LNCaP clone FGC (cell line): ENCODE measurements at places on chromosomes 1 and 21.

DNA sequence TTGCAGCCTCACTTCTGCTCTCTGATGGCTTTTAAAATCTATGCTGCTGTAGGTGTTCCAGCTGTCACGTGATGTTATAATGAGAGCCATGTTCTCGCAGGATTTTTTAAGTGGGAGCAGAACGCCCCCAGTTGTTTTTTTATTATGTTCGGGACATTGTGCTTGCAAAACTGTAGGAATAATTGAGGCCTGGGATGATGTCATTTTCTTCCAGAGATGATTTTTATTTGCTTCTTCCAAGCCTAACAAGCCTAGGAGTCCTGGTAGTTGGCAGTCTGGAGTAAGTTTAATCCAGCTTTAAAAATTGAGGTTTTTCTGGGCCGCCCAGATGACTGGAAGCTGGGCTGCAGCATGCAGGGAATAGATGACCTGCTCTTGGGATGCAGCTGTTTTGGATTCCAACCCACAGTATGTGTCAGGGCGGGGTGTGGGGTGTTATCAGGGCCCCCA, 34.6 kb upstream of the CHIT1 start:
- no peak for DNase-seq

GRCh38 chr1:99590578-99591209, 55.2 kb upstream of the PALMD start:
- no peak for DNase-seq

GRCh38 chr1:53086491-53087070, 24.6 kb downstream of the PODN start:
- no peak for DNase-seq

DNA sequence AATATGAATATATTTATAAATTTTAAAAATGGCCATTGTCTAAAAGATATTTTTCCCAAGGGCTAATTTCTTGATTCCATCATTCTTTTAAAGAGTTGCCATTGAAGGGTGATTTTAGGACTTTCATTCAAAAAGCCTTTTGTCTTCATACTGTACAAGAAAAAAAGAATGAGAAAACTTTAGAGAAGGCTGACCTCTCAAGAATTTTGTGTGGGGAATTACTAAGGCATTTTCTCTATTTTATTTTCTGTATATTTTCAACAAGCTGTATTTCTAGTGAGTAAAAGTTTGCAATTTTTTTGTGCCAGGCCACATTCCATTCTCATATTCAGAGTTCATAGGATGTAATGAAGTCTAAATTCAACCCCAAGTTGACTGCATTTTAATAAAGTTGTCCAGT, 49.3 kb downstream of the IVNS1ABP start:
- no peak for DNase-seq

GRCh38 chr1:5988596-5989285, 3.5 kb downstream of the NPHP4 start:
- no peak for DNase-seq

GRCh38 chr21:33578214-33578613, 10.3 kb downstream of the DONSON start:
- no peak for DNase-seq

DNA sequence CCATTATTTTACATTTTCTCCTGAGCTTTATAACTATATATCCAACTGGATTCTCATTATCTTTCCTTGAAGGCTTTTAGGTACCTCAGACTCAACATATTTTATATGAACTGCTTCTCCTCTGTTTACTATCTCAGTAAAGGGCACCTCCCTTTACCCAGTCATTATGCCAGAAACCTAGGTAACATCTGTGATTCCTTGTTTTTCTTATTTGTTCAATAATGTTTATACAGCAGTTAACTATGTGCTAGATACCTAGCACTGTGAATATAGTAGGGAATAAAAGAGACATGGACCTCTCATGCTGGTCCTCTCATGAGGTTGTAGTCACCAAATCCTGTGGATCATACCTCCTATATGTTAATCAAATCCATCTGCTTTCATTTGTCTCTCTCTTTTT, 25.6 kb downstream of the PPP1R12B start:
- DNase-seq, result peak; percentile 77

DNA sequence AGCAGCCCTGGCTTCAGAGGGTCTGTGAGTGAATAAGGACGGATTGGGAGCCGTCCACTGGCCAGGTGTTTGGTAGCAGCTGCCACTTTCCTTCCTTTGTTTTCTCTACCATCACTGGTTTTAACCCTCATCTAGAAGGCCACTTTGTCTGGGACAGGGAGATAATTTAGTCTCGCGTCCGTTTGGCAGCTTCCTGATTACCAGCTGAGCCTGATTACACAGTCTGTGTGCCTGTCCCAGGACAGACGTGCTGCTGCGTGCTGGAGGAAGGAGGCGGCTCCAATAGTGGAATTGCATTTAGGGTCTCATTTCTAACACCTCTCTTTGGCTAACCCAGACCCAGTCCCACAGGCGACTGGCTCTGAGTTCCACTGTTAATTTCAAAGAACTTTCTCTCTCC, 24.6 kb upstream of the CASQ2 start:
- DNase-seq, result no peak

DNA sequence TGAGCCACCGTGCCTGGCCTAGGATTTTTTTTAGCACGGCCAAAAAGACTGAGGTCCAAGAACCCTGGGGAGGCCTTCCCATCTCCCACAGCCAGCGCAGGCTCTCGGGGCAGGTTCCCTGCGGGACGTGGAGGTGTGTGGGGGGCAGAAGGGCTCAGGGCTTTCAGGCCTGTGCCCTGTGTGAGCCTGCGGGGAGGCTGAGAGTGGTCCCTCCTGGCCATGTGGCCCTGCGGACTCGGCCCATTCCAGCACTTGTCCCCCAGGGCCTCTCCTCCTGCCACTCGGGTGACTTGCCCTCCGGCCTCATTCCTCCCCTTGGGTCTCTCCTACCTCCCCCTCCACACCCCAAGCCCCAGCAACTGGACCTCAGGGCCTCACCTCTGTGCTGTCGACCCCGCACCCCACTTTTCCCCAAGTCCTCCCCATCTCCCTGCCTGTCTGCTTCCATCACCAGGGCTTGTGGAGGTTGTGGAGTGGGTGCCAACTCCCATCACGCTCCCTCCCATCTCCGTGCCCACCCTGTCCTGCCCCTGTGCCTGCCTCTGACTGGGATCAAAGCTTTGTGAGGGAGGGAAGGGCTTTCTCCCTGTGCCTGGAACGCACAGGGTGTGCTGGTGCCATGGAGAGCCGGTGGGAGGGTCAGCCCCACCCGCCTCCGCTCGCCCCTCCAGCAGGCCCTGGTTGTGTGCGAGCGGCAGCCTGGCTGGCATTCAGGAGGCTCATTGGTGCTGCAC, 32.2 kb upstream of the DIP2A start:
- no peak for DNase-seq

- DNase-seq, result no peak
Measured at GRCh38 chr1:30974536-30974935, 66.0 kb upstream of the SDC3 start.

DNA sequence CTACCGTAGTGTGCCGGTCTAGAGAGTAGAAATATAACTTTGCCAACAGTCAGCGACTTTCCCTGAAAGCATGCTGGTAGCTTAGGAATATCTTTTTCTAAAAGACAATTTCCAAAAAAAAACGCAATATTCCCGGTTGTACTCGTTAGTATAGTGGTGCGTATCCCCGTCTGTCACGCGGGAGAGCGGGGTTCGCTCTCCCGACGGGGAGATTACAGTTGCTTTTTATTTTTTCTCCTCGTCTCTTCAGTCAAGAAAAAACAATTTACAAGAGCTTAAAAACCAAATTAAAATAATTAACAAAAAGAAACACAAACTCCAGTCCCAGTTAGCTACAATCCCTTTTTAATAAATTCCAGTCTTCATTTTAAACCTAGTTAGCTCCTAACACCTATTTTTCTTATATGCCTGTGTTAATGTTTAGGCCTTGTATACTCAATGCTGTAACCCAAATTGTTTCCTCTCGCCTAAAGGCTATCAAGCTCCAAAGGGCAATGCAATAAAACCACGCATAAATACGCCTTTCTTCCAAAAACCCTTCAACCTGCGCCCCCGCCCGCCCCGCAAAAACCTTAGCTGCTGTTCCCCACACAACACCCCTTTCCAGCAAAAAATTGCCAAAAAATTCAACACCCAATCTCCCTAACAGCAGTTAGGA, 7.8 kb downstream of the HSPA6 start:
- DNase-seq, result no peak

- no peak for DNase-seq
Measured at GRCh38 chr21:34936883-34937563, 112.1 kb downstream of the RUNX1 start.

- DNase-seq, result no peak
Measured at GRCh38 chr1:70376196-70376595, 21.7 kb upstream of the ANKRD13C start.

DNA sequence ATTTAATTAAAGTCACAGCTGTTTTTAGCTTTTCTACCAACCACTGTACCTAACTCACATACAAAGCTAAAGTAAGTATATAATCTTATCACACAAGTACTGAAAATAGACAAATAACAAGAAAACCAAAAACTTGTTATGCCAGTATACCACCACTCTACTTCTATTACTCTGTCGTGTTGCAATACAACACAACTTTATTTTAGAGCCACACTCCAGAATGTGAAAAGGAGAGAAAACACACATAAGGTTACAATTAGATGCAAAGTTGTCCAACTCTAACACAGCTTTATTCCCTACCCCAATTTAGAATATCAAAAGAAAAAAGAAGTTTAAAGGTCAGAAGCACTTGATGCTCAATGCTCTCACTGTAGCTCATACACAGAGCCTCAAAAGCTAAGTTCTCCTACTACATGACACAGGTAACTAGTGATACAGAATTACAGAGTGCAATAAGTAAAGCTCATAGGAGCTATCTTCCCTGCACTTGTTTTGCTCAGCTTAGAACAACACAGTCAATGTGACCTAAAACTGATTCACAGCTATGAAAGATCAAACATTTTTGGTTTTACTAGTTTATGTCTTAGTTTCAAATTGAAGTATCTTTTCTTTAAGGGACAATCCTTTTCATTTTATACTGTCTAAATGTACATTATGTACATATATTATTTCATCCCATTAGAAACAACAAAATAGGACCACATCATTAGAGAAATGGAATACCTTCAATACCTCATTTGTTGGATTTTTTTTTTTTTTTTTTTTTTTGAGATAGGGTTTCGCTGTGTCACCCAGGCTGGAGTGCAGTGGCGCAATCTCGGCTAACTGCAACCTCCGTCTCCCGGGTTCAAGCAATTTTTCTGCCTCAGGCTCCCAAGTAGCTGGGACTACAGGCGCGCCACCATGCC, 29.2 kb downstream of the EYA3 start:
- DNase-seq, result no peak

- DNase-seq, result no peak
Measured at GRCh38 chr1:171245458-171246064, 2.7 kb upstream of the FMO1 start.

- DNase-seq, result no peak
Measured at GRCh38 chr1:215045698-215046308, 36.7 kb upstream of the KCNK2 start.

DNA sequence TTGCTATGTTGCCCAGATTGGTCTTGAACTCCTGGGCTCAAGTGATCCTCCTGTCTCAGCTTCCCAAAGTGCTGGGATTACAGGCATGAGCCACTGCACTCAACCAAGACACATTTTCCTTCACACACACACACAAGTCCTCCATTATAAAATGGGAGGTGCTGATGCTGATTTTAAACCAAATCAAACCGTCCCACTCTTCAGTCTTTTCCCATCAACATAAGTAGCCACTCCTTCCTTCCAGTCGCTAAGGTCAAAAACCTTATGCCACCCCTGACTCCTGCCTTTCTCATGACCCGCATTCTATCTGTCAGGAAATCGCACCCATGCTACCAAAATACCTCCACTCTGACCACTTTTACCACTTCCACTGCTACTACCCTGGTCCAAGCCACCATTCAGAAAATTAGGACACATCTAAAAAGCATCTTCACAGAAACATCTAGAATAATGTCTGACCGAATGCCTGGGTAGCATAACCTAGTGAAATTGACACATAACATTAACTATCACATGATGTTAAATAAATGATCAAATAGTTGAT, 28.0 kb upstream of the IFNGR2 start:
- no peak for DNase-seq

DNA sequence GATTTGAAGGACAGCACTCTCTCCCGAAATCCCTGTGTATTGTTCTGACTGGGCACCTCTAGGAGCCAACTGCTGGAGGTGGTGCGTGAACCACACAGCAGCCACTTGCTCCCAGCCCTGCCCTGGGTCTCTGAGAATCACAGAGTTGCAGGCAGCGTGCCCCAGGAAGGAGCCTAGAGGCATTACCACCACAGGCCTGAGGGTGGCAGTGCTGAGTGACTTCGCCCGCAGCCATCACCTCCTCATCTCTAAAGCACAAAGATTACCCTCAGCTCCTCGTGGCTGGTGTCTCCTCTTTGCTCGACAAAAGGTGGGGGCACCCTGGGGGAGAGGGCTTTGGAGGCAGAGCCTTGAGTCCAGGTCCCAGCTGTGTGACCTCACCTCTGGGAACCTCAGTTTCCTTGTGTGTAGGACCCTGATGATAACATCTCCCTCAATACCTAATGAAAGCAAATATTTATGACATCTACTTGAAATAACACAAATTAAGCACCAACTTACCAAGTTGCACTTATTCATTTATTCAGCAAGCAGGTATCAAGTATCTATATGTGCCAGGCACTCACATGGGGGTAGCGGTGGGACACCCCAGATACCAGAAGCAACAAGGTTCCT, 86.3 kb downstream of the VWA5B1 start:
- no peak for DNase-seq

DNA sequence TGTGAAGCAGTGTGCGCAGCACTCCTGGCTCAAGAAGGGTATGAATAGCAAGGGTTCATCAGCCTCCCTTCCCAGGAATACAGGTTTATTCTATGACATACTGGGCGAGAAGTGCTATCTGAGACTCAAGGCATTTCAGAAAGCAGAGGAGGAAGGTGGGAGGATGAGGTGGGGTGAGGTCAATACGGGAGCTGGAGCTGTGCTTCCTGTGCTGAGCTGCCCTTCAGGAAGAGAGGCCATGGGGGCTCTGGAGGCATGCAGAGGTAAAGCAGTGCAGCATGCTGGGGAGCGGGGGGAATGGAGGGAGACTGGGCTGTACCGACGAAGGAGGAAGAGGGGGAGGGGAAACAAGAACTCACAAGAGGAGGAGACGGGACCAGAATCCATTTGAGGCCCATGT, 717.6 kb downstream of the PTPRU start:
- DNase-seq, result no peak

DNA sequence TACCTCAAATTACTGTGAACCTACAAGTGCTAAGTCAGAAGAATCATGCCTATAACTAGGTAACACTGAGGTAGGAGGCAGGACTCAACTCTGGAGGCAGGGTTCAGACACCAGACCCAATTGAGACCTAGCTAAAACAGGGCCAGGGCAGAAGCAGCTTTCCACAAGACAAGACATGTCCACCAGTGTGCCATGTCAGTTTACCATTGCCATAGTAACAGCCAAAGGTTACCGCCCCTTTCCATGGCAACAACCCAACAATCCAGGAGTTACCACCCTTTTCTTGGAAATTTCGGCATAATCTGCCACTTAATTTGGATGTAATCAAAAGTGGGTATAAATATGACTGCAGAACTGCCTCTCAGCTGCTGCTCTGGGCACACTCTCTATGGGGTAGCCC, 432.3 kb downstream of the DPYD start:
- DNase-seq, result no peak
